Stimulated activated CD8-positive, alpha-beta memory T cell treated with anti-CD3 and anti-CD28 coated beads, Interleukin-7, amount 100 ng/mL, for 1 hour (primary cell): ENCODE measurements at places on chromosomes 2 and 18.

GRCh38 chr2:31202833-31203232 lies 14.5 kb downstream of the CAPN14 start:
- no peak for DNase-seq

- DNase-seq = no peak
Observed at GRCh38 chr2:175205523-175205922, 24.0 kb upstream of the ATP5MC3 start.

GRCh38 chr2:45070113-45070652 lies 60.9 kb upstream of the SIX2 start:
- DNase-seq = no peak

DNA sequence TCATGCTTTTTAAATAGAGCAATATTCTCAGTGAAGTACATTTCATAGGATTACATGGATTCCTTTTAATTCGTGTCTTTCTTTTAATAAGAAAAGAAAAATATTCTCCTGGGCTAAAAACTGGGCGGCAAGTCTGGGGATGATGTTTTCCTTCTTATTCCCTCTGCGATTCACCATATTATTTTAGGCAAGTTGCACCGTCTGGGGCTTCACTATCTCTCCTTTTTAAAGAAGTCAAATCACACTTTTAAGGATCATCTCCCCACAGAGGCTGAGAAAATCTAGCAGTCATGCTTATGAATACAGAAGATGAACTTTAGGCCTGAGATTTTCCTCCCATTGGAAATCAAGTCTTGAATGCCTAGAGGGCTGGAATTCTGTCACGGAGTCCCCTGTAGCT lies 104.1 kb downstream of the COPS8 start:
- DNase-seq = no peak

GRCh38 chr2:37357530-37357929 lies 13.1 kb downstream of the QPCT start:
- DNase-seq = no peak

- DNase-seq = no peak
Observed at GRCh38 chr2:240520130-240520973, 37.4 kb downstream of the ANKMY1 start.

DNA sequence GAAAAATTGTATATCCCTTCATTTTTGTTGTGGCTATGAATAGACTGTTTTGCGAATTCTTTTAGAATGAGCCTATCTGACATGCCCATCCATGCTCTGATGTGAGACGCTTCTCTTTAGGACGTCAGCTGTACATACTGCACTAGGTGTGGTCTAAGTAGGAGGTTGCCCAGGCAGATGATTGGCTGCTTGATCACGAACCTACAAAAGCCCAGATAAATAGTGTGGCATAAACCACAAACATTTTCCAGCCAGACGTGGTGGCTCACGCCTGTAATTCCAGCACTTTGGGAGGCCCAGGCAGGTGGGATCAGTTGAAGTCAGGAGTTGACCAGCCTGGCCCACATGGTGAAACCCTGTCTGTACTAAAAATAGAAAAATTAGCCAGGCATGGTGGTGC lies 251.8 kb downstream of the AGAP1 start:
- no peak for DNase-seq

DNA sequence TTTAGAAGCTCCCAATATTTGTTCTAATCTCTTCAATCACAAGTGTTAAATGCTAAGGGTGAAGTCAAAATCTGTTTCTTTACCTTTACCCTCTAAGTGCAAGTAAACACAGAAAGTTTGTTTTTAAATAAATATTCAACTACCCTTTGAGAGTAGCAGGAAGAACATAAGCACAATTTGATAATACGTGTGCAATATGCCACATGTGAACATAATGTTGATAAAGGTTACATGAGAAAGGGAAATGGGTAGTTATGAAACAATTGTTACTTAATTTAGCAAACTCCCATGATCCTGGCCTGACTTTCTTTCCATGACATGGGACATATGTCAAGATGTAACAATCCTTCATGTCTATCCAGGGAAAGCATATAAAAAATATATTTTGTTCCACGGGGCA lies 7.1 kb downstream of the SPRED2 start:
- no peak for DNase-seq

DNA sequence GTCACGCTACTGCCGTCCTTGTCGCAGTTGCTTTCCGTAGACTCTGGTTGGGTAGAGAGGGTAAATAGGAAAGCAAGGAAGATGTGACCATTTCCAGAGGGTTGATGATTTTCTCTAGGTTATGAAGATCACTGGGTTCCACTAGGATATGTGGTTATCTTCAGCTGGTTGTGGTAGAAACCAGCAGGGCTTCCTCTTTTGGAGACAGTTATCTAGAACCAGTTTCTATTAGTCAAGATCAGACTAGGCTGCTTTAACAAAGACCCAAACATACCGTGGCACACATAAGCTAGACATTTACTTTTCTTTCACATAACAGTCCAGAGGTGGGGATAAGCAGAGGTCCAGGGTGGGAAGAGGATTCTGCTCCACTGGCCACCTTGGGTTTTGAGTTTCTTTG lies 59.6 kb downstream of the FASTKD2 start:
- DNase-seq = no peak

DNA sequence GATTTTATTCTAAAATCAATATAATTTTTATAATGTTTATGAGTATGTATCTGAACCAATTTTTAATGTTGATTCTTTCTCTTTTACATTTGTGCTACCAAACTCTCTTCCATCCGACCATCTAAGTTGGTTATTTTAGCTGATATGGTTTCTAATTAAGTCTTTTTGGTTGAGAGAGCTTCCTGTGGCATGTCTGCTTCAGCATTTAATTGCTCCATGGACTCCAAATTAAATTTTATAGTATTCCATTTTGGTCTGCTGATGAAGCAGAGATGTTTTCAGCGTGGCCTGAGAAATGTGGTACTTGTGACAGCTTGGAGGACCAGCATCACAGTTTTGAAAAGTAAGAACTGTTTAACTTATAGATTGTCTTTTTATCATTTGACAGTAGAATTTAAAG lies 105.6 kb downstream of the EHBP1 start:
- DNase-seq = no peak
